Stimulated activated CD8-positive, alpha-beta memory T cell treated with anti-CD3 and anti-CD28 coated beads, Interleukin-7, amount 100 ng/mL, for 1 hour (primary cell): ENCODE measurements at places on chromosomes 6 and 20.

DNA sequence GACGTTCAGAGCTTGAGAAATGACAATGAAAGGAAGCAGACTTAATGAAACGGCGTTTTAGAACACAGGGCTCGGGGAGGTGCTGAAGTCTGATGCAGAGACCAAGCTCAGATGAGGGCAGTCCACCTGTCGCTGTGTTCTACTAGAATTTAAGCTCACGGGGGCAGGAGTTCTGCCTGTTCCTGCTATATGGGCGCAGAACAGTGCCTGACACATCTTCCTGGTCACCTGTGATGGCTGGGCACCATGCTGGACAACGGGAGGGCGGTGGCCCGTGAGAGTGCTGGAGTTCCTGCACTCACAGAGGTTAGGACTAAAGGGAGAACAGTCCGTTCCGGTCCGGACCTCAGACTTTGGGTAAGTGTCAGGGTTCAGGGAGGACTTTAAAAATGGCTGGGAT, 130.6 kb downstream of the ERMARD start:
- DNase-seq: no peak

- DNase-seq: no peak
These were observed 227.4 kb downstream of the C6orf118 start for GRCh38 chr6:165081944-165082532.

GRCh38 chr6:165817771-165818170, 154.7 kb upstream of the PDE10A start:
- no peak for DNase-seq

DNA sequence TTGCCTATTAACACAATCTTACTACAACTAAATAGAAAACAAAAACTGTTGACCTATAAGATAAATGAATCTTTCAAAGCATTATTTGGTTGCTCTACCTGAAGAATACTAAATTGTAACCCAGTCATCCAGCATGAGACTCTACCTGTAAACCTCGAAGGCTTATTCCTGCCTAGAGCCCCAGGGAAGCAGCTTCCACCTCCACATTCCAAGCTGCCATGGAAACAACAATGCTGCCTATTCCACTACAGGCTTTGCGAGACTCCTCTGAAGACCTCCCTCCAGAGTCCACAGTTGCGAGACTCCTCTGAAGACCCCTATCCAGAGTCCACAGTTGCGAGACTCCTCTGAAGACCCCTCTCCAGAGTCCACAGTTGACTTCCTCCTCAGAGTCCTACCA, 15.7 kb downstream of the GMDS start:
- no peak for DNase-seq

GRCh38 chr6:24640166-24640565, 5.8 kb downstream of the KIAA0319 start:
- no peak for DNase-seq

DNA sequence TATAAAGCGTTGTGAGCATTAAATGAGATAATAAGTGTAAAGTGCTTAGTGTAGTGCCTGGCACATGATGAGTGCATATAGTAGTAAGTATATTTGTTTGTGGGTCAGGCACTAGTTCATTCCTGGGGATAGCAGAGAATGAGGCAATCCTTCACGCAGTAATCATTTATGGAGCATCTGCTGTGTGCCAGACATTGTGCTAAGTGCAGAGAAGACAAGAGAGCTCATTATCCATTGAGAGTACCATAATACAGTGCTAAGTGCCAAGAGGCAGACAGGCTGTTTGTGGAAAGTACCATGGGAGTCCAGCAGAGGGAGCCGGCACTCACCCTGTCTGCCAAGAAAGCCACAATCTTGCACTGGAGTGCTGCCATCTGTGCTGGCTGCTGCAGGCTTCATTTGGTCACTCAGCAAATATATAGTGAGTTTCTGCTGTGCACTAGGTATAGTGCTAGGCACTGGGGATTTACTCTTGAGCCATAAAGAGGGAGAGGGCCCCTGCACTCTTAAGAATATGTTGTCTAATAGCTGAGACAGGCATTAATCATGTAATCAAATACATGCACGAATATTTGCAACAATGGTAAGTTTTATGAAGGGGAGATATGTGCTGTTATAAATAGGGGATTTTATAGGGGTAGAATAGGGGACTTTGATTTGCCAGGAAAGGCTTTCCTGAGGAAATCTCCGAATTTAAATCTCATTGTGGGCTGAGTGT, 12.9 kb upstream of the MROH8 start:
- DNase-seq: peak; percentile 33

DNA sequence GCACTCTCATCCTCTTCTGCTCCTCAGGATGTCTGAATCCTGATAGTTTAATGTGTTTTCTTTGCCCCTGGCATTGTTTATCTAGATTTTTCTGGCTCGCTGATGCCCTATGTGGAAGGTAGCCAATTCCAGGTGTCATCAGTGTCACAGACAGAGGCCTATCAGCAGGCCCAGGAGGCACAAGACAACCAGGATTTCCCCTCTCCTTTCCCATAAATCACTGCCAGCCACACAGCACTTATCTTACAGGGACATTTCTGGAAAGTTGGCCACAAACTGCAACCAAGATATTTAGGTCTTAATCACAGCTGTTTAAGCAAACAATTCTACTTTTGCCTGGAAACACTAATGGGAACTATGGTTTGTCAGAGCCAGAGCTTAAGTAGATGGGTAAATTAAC, 28.1 kb downstream of the ADGRF5 start:
- no peak for DNase-seq

- DNase-seq: no peak
These were observed 134.9 kb downstream of the SLC23A2 start for GRCh38 chr20:4866429-4866828.

DNA sequence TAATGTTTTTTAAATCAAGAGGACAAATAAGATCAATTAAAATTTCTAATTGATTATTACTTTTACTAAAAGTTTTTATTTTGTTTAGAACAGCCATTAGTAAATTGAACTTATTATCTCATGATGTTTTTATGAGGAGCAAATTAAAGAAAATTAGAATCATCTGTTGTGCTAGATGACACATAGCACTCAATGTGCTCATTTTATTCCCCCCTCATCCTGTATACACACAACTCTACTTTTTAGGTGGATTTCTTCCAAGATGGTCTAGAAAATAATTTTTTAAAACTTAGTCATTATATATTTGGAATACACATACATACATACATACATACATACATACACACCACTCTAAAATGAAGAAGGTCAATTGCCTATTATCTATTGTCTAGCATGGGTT, 29.3 kb upstream of the TSPYL1 start:
- no peak for DNase-seq

DNA sequence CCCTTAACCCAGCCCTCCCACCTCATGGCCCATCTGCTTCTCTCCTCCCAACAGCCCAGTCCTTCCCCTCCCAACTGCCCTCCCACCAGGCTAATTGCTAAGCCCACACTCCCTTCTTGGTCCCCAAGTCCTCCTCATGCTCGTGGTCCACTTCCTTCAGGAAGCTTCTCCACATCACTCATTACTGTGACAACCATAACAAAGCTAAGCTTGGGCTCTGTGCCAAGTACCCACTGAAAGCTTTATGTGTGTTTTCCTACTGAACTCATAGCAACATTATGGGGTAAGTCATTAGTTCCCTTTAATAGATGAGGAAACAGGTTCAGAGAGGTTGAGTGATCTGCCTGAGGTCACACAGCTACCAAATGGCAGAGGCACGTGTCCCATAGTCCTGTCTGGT, 16.2 kb downstream of the FRS3 start:
- DNase-seq: no peak

DNA sequence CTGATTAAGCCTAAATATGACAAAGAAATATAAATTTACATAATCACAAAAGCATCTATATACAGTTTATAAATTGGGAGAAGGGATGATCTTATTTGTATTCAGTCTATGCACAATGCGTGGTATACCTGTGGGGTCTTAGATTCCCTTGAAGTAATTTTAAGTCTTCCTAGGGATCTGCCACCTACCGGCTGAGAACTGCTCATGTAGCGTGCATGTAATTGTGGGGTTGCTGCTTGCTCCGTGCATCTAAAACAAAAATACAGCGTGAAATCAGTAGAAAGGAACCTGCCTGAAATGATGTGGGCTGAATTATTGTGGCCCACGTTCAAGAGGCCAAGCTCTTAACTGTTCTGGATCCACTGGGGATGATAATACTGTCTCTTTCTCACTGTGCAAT, 187.3 kb downstream of the MBOAT1 start:
- DNase-seq: no peak

GRCh38 chr20:38301309-38301708, 2.6 kb upstream of the BPI start:
- DNase-seq: no peak

DNA sequence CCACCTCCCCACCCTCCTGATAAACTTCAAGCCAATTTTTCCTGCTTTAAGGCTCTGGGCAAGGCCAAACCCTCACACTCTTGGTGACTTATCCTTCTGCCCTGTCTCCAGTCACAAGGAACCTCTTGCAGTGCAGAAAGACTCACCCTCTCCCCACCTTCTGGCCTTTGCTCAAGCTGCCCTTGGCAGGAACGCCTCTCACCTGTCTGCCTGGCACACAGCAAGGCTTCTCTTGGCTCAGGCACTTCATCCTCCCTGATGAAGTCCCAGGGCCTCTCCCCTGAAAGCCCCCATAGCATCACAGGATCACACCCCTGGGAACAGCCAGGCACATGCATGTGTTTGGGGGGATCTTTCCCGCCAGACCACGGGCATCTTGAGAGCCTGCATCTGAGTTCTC, 68.8 kb upstream of the NNAT start:
- no peak for DNase-seq

DNA sequence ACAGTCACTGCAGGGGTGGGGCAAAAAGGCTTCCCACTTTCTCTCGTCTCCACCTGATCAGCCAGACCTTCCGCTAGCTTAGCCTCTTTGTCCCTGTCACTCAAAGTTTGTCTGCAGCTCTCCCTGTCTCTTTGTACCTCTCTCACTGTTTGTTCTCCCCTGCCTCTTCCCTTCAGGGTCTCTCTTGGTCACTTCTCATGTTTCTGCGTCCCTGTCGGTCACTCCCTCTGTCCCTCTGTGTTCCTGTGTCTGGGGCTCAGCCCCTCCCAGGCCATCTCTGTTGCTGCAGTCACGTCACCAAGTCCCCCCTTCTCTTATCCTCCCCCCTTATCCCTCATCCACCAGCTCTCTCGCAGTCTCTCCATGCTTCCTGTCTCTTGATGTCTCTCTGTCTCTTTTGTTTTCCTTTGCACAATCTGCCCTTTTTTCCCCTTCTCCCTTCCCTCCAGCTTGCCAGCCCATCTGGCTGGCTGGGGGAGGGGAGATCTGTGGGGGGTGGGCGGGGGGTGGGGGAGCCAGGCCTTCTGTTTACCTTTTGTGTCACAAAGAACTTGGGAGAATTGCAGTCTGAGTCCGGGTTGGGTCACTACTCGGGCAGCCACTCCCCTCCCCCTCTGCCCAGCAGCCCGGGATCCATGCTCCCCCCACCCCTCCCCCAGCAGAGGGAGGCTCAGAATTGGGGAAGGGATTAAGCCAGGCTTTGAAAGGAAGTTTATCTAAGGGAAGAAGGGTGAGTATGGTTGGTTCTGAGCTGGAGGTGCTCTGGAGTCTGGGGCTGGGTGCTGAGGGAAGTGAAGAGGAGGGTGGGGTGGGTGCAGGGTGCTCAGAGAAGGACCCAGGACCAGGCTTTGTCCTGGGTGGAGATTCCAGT, 32.3 kb downstream of the FOXP4 start:
- DNase-seq: no peak

DNA sequence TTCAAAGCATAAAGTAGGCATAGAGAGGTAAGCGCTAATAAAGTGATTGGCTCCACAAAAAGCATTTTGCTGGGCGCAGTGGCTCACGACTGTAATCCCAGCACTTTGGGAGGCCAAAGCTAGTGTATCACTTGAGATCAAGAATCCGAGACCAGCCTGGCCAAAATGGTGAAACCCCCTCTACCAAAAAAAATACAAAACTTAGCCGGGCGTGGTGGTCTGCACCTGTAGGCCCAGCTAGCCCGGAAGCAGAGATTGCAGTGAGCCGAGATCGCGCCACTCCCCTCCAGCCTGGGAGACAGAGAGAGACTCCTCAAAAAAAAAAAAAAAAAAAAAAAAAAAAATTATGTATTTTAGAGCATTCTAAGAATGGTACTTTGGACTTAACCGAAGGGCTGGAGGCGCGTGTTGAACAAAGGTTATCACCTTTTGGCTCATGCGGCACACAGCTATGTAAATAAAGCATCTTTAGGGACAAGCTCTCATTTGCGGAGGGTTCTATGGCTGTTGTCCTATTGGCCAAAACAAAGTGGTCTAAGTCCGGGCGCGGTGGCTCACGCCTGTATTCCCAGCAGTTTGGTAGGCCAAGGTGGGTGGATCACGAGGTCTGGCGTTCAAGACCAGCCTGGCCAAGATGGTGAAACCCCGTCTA, 17.4 kb downstream of the HFE start:
- DNase-seq: no peak

DNA sequence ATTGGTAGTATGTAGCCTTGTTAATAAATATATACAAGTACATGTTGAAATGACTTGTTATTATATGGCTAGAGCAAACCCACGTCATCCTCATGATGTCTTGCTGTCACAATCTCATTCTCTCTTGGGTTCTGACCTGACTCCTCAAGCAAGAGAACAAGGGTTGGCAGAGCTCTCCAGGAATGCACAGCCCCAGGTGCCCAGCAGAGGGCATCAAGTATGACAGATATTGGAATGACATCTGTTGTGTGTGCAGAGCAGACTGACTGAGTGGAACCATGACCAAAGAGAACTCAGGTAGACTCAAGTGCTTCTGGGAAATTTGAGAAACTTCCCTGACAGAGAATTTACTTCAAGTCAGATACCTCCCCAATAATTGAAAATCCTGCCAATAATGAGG, 90.6 kb downstream of the PAX1 start:
- no peak for DNase-seq

DNA sequence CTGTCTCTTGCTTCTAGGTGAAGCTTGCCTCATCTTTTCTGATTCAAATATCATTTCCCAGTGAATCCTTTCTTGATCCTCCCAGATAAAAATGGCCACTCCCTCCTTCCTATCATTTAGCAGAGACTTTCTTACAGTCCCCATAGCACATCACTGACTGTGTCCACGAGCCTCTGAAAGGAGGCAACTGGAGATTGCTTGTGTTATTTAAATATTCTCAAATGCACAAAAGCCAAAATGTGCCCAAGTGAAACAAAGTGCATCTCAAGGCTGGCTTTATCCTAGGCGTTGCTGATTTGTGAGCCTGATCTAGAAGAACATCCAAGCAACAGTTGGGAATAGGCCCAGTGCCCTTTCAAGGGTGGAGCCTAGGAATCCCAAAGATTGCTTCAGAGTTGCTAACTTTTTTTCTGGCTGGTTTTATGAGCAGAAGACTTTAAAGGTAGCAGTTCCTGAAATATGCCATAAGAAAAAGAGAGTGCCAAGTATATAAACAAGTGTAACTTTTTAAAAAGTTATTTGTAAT, 393.6 kb downstream of the CD83 start:
- DNase-seq: no peak

DNA sequence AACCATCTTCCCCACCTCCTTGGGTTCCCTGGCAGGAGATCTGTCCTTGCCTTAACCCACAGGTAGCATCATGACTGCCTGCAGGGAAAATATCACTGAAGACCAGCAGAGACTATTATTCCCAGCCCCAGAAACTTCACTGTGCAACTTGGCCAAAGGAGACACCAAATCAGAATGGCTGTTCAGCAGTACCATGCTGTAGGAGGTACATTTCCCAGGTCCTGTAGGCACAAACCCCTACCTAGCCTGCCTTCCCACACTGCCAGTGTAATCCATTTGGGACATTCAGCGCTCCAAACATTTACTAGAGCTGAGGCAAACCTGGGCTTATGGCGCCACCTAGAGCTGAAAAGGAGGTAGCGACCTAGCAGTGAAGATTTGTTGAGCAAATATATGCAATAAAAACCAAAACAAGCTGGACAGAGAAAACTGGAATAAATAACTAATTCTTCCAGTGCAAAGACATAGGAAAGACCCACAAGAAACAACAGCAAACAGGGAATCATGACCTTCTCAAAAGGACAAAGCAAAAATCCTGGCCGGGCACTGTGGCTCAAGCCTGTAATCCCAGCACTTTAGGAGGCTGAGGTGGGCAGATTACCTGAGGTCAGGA, 60.3 kb downstream of the VTA1 start:
- DNase-seq: peak; percentile 10
